ENCODE measurements at places on chromosomes 12 and 14.

- DNase-seq, result no peak
Measured at GRCh38 chr12:126762150-126762549, 1504.8 kb upstream of the TMEM132C start.

DNA sequence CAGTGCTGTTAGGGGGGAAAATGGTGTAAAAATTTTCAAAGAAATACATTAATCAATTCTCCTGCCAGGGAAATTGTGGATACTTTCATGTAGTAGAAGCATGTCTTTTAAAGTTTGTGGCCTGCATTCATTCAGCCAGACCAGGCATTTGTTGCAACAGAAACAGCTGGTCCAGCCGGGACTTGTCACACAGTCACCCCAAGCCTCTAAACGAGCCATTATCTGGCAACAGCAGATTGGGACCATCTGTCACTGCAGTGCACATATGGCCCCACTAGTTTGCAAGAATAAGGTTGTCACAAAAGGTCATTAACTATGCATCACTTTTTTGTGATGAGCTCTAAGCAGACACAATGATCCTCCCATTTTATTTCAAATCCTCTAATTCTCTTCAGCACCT lies 193.9 kb downstream of the PHLDA1 start:
- DNase-seq, result no peak

DNA sequence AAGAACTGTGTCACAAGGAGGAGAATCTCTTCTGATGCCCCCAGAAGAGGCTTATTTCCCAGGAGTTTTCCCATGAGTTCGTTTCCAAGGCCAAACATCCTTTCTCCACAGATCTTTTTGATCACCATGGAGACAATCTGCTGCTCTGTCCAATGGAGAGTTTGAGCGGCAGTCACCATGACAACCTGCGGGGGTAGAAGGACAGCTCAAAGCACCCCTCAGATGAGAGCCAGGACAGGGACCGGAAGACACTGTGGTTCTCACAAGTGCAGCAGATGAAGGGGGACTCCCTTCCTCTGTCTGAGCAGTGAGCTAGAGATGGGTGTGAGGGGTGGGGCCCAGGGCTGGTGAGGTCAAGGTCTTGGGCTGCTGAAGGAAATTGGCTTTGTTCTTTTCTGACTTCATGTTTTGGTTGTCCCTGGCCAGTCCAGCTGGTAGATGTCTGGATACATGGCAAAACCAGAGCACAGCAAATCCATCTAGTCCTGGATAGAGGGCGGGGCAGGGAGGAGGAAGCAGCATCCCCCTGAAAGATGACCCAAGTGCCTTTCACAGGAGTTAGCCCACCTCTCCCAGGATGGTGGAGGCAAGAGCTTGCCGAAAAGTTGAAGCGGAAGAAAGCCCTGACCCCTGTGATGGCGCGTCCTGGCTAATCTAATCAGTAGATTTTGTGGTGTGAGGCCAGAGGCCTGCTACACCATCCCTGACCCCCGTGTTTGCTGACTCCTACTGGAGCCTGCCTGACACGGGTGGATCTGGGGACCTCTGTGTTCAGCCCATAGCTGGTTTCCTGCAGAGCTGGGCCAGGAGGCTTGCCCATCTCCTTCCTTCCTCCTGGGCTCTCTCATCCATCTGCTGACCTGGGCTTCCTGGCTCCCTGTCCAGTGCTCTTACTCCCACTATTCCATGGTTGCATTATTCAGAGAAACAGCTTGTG lies 24.4 kb downstream of the DHRS2 start:
- no peak for DNase-seq

GRCh38 chr14:77003960-77004710 lies 24.4 kb downstream of the IRF2BPL start:
- no peak for DNase-seq

DNA sequence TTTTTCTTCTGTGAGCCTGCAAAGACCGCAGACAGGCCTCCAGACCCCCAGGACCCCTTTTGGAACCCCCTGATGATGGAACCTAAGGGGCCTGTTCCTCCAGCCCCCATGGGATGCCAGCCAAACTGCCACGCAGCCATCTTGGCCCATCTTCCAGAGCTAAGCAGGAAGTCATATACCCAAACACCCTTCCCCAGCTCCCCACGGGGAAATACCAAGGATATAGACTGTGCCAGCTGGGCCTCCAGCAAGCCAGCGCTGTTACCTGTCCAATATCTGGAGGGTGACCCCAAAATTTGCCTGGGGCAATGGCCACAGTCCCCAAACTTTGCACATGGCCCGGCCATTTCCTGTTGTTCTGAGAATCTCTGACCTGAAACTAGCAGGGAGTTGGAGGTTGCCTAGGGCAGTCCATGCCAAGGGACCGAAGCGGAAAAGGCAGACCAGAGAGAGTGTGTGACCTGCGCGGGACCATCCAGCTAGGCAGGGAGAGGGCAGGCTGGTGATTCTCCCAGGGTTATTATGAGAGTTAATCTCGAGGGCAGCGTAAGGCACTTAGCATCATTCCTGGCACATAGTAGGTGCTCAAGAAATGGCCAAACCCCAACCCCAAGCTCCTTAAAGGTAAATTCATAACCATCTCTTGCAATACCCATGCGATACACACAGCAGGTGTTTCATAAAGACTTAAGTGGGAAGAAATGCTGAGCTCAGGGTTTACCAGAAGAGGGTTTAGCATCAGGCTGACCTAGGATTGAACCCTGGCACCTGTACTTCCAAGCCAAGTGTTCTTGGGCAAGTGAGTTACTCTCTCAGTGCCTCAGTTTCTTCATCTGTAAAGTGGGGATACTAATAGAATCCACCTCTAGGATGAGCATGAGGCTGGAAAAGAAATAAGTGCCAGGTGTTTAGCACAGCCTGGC lies 2.6 kb upstream of the RASAL1 start:
- DNase-seq, result no peak

- DNase-seq, result no peak
Measured at GRCh38 chr14:50794068-50794645, 36.8 kb downstream of the NIN start.

- no peak for DNase-seq
Measured at GRCh38 chr12:32987512-32987911, 90.9 kb upstream of the PKP2 start.

GRCh38 chr12:68939505-68939904 lies 6.5 kb upstream of the CPM start:
- no peak for DNase-seq
